ENCODE measurements at places on chromosomes 1 and 21. TPM values are rescaled to one million over a fixed set of nuclear protein-coding genes. Genes with fewer than 3 reads are reported as not detected.

LCE6A gene
- total RNA-seq = not detected

CDK18 gene
- 85.6 TPM for total RNA-seq

MSH4 gene
- 0.11 TPM for total RNA-seq

DNA sequence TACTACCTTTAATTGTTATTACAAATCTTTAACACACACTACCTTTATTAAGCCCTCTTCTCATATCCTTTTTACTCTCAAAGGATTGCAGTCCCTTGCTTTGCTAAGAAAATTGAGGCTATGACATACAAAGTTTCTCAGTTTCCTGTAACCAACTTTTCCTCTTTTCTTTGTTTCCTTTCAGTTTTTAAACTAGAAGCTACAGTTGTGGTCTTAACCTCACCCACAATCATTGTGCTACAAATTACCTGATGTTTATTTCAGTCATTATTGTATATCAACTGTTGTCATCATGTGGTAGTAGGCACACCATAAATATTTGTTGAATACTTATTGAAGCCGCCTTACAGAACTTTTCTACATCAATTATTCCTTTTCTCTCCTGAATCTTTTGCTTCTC lies 51.8 kb downstream of the SLAMF6 start:
- no peak overlapping the region for H3K4me3 ChIP-seq
- H3K4me1 ChIP-seq = no peaks in the 10 kb centered on the region
- no peaks in the 10 kb centered on the region for H3K36me3 ChIP-seq
- no peak overlapping the region for H3K27ac ChIP-seq

- H3K27ac ChIP-seq = no peak overlapping the region
- H3K36me3 ChIP-seq = no peaks in the 10 kb centered on the region
- no peaks in the 10 kb centered on the region for H3K27me3 ChIP-seq
- DNase-seq = no peak
- H3K4me1 ChIP-seq = peaks cover 38% of the 10 kb centered on the region
- no peak overlapping the region for H3K4me3 ChIP-seq
These were observed 37.2 kb downstream of the LRRC8C start for GRCh38 chr1:89670163-89670562.

DNA sequence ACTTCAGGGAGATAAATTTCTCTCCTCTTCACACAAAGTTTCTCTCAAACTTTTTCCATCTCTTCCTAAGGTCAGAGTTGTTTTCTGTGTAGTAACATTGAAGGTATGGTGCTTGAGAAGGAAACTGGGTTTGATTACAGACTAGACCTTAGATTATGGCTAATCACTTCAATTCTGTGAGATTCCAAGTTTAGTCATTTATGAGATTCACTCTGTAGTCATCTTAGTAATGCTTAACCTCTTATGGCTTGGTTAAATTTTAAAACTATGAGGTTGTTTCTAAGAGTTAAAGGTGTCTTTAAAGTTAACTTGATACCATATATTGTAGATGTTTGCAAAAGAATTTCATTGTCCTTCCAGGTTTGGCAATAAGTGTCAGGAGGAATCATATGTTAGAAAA lies 1092.2 kb downstream of the KCNT2 start:
- H3K4me3 ChIP-seq = no peak overlapping the region
- no peaks in the 10 kb centered on the region for H3K36me3 ChIP-seq
- no peak for DNase-seq
- no peaks in the 10 kb centered on the region for H3K27me3 ChIP-seq

DNA sequence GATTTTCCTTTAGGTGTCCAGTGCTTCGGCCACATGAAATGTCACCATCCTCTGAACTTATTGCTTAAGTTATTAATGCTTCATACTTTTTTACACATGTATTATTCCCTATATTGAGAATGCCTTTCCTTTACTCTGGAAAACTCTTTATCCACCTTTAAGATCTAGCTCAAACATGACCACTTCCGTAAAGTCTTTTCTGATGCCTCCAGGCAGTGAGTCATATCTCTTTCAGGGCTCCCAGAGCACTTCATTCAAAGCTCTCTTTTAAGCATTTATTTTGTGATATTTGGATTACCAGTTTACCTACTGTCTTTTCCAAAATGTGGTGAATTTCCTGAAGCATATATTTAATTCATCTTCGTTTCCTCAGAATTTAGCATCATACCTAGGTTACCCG lies 178.9 kb downstream of the HS2ST1 start:
- no peaks in the 10 kb centered on the region for H3K4me1 ChIP-seq
- no peak overlapping the region for H3K27ac ChIP-seq
- no peaks in the 10 kb centered on the region for H3K36me3 ChIP-seq
- no peaks in the 10 kb centered on the region for H3K27me3 ChIP-seq
- no peak overlapping the region for H3K4me3 ChIP-seq

- H3K27ac ChIP-seq = no peak overlapping the region
- no peaks in the 10 kb centered on the region for H3K4me1 ChIP-seq
- no peaks in the 10 kb centered on the region for H3K36me3 ChIP-seq
- no peaks in the 10 kb centered on the region for H3K27me3 ChIP-seq
These were observed 60.5 kb upstream of the DPT start for GRCh38 chr1:168789501-168789900.

GRCh38 chr1:246219508-246220030 lies 287.5 kb downstream of the SMYD3 start:
- H3K36me3 ChIP-seq = no peaks in the 10 kb centered on the region
- DNase-seq = no peak
- no peaks in the 10 kb centered on the region for H3K27me3 ChIP-seq
- H3K4me1 ChIP-seq = no peaks in the 10 kb centered on the region
- H3K27ac ChIP-seq = no peak overlapping the region

GRCh38 chr21:44911384-44912157 lies 9.1 kb downstream of the ITGB2 start:
- H3K4me3 ChIP-seq = no peak overlapping the region
- no peaks in the 10 kb centered on the region for H3K27me3 ChIP-seq
- no peaks in the 10 kb centered on the region for H3K36me3 ChIP-seq
- H3K4me1 ChIP-seq = peaks cover 8% of the 10 kb centered on the region
- peak; percentile 70 for DNase-seq

DNA sequence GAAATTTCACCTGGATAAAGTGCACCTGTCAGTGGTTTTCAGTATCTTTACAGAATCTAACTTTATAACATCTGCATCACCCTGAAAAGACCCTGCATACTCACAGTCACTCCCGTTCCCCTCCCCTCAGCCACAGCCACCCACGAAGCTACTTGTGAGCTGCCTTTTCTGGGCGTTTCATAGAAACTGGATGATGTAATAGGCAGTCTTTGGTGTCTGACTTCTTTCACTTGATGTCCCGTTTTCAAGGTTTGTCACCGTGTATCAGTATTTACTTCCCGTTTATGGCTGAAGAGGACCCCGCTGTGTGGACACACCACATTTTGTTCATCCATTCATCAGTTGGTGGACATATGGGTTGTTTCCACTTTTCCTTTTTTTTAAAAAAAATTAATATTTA lies 47.8 kb upstream of the LRRC3 start:
- H3K27me3 ChIP-seq = no peaks in the 10 kb centered on the region
- H3K4me3 ChIP-seq = no peak overlapping the region
- no peak overlapping the region for H3K27ac ChIP-seq

GRCh38 chr21:46226920-46227599 lies 1.5 kb downstream of the LSS start:
- H3K4me3 ChIP-seq = no peak overlapping the region
- no peaks in the 10 kb centered on the region for H3K27me3 ChIP-seq
- no peak for DNase-seq
- peaks cover 53% of the 10 kb centered on the region for H3K4me1 ChIP-seq

DNA sequence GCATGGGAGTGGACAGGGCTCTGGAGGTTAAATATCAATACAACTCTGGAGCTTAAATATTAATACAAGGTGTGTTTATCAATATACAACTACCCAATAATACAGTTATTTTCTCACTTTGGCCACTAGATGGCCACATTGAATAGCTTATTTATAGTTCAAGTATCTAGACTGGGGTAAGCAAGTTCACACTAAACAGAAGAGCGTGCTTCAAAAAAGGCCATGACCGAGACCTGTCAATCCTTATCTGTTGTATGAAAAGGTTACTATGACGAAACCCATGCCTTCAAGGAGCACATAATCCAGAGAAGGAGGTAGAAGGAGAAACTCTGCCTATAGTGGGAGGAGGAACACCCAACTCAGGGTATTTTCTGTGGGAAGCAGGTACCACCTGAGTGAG lies 29.1 kb downstream of the CHML start:
- no peaks in the 10 kb centered on the region for H3K4me1 ChIP-seq
- no peaks in the 10 kb centered on the region for H3K36me3 ChIP-seq
- no peaks in the 10 kb centered on the region for H3K27me3 ChIP-seq
- DNase-seq = no peak
- H3K4me3 ChIP-seq = no peak overlapping the region
- no peak overlapping the region for H3K27ac ChIP-seq
